ENCODE measurements at places on chromosomes 1 and 21. TPM values are rescaled to one million over a fixed set of nuclear protein-coding genes. Genes with fewer than 3 reads are reported as not detected.

GRCh38 chr1:192474080-192474683 is 101.4 kb upstream of the RGS1 start:
- H3K27ac ChIP-seq = no peak overlapping the region
- DNase-seq = no peak
- no peaks in the 10 kb centered on the region for H3K4me1 ChIP-seq
- no peak overlapping the region for H3K4me3 ChIP-seq

GRCh38 chr1:11847667-11848372 is at the start of gene NPPA:
Gene NPPA, minus strand, starts transcription at chr1:11847783. Its CDS starts 99 bp downstream, at chr1:11847684.
- no peak for DNase-seq
- peaks cover 18% of the 10 kb centered on the region for H3K36me3 ChIP-seq
- H3K4me1 ChIP-seq = no peaks in the 10 kb centered on the region
- no peak within 1 kb of the TSS for H3K27ac ChIP-seq
- H3K4me3 ChIP-seq = no peak within 1 kb of the TSS

DNA sequence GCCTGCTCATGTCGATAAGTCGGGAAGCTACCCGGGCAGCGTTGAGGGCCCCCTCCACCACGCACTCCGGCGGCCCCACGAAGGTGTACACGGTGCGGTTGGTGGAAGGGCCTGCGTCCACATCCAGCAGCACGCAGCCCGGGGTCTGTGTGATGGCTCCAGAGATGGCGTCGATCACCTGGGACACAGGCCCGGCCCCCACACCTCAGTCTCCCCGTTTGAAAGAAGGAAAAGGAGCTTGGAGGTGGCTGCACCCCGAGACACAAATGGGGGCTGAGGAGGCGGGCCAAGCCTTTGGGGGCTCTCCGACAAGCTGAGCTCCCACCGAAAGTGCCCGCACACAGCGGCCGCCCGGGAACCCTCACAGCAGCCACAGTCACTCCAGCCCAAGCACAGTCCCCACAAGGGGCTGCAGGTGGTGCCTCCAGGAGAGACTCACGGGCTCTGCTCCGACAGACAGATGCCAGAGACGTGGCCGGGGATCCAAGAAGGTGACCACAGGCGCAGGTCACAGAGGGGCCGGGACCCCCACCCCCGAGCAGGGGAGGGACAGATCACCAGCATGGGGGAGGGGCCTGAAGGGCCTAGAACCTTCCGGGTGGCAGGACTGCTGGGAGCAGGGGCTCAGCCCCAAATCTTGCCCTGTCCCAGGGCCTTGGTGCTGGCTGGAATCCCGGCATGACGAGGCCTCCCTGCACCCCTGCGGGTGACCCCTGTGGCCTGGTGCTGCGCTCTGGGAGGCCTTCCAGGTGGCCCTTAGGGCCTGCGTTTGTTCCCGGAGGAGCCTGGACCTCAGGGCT is 1.0 kb downstream of the FTCD start:
- no peaks in the 10 kb centered on the region for H3K36me3 ChIP-seq
- H3K4me3 ChIP-seq = no peak overlapping the region
- H3K4me1 ChIP-seq = peaks cover 10% of the 10 kb centered on the region
- H3K27me3 ChIP-seq = no peaks in the 10 kb centered on the region

DNA sequence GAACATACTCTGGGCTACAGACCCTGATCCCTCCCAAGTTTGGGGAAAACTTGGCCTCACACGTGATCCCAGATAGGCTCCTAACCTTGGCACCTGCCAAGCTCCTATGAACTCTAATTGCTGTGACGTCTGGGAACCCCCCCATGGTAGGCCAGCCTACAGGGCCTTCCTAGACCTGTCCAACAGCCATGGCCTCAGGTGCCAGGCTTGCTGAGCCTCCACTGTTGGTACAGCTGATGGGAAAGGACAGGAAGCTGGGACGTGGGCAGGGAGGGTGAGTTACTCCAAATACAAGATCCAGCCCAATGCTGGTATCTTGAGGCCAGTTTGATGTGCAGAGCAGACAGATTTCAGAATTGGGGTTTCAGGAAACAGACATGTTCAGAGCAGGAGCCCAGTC is 19.1 kb downstream of the SMIM12 start:
- no peak overlapping the region for H3K27ac ChIP-seq
- DNase-seq = no peak
- no peaks in the 10 kb centered on the region for H3K27me3 ChIP-seq

DNA sequence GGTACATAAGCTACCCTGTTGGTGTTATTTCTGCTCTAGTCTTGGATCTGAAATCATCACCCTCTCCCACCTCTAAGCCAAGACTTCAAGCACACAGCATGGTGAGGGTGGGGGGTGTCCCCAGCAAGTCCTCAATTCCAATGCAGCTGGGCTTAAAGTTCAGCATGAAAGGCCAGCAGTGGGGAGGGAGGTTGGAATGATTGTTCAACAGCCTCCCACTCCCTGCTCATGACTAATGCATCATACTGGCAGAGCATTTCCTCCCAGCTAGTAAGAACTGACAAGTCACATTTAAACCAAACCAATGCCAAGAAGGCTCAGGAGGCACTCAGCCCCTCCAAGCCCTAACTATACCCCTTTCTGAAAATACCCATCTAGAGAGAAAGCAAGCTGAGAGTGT is 50.1 kb downstream of the TIAM1 start:
- H3K27ac ChIP-seq = peak overlapping the region; percentile 3
- no peaks in the 10 kb centered on the region for H3K36me3 ChIP-seq
- no peaks in the 10 kb centered on the region for H3K27me3 ChIP-seq
- H3K4me1 ChIP-seq = no peaks in the 10 kb centered on the region

DNA sequence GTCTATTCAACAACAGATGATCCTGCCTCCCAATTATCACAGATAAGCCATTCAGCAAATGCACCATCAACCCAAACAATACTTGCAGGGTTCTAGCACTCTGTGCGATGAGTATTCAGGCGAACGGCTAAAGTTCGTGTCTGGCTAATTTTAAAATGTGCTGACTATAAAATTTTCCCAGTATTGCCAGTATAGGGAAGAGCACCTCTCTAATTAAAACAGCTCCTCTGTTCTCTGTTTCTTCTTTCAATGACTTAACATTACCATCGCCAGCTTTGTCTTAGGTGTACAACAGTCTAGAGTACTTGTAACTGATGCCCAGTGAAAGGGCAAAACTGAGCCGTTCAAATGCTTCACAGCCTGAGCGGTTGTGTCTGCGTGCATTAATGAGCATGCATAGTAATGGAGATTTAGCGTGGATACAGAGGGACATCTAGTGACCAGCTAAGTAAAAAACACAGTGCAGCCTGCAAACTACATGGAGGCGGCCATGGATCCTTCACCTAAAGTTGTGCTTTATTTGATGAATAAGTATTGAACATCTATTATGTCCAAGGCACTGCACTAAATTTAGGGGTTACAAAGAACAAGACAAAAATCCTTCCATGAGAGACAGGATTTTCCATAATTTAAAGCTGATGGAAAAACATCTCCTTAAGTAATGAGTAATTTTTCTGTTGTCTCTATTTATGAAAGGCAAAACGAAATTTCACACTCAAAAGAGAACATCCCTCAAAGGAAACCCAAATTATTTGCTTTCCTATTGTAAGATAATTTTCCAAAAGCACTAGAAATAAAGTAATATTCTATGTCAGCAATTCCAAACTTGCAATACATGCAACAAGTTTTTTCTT is 120.0 kb downstream of the SETD4 start:
- no peak overlapping the region for H3K27ac ChIP-seq
- H3K4me3 ChIP-seq = no peak overlapping the region
- no peaks in the 10 kb centered on the region for H3K27me3 ChIP-seq
- no peaks in the 10 kb centered on the region for H3K4me1 ChIP-seq
- DNase-seq = no peak
- H3K36me3 ChIP-seq = no peaks in the 10 kb centered on the region

Gene GIPC2
- total RNA-seq = 4.1 TPM

DNA sequence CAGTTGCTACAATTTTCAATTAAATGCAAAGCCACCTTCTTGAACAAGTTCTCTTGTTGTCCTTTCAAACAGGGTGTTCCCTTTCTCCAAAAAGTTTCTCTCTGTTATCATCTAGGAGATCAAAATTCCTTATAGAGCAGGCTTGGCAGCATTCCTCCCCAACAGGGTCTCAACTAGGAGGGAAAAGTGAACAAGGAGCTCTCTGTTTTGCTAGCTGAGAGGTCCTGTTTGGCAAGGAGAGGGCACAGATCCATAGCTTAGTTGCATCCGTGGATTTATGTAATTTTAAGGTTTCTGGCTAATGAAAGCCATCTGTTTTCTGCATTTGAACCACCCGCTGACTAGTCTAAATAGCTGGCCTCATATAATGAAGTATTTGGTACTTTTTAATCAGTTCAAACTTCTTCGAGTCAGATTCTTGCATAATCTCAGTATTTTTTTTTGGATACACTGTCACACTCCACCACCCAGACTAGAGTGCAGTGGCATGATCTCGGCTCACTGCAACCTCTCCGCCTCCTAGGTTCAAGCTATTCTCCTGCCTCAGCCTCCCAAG is 54.0 kb downstream of the APP start:
- H3K4me1 ChIP-seq = peaks cover 25% of the 10 kb centered on the region
- no peaks in the 10 kb centered on the region for H3K36me3 ChIP-seq
- peak overlapping the region; percentile 5 for H3K27ac ChIP-seq
- no peak overlapping the region for H3K4me3 ChIP-seq
- no peaks in the 10 kb centered on the region for H3K27me3 ChIP-seq

DNA sequence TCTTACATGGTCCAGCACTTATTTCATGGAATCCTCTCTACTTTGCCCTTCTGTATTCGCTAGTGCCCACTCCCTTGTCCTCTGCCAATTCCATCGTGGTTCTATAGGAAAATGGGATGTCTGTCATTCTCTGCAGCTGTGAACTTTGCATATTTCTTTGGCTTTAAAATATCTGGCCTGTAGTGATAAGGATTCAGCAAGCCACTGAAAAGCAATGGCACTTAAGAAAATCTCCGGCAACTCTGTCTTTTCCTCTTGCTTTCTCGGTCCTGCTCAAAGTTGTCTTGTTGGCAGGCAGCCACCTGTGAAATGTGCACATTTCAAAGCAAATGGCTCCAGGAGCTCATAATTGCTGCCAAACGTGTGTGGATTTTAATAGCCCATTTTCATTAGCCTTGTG is 91.8 kb downstream of the CHD1L start:
- no peak overlapping the region for H3K4me3 ChIP-seq
- no peak for DNase-seq
- no peaks in the 10 kb centered on the region for H3K4me1 ChIP-seq
- H3K36me3 ChIP-seq = no peaks in the 10 kb centered on the region
- no peak overlapping the region for H3K27ac ChIP-seq

DNA sequence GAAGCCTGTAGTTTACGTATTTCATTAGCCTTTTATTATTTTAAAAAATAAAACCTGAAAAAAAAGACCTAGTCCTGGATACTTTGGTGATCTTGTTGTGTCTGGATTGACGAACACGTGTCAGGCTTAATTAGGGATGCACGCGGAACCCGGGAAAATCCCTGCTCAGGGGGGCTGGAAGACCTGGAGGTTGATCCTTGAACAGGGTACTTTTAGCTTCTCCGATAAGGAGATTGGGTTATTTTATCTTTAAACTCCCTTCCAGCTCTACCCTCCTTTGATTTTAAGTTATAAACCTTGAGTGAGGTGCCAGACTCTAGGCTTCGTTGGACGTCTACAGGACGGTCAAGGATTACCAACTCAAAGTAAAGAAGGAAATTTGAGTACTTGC is 552 bp upstream of the ZNF691 start:
- no peaks in the 10 kb centered on the region for H3K27me3 ChIP-seq
- H3K4me3 ChIP-seq = peak overlapping the region; percentile 98
- peaks cover 16% of the 10 kb centered on the region for H3K4me1 ChIP-seq
- peak overlapping the region; percentile 89 for H3K27ac ChIP-seq
- DNase-seq = no peak

GRCh38 chr1:17069452-17070162 is 15.8 kb upstream of the SDHB start:
- peaks cover 5% of the 10 kb centered on the region for H3K4me1 ChIP-seq
- H3K36me3 ChIP-seq = no peaks in the 10 kb centered on the region
- H3K27ac ChIP-seq = no peak overlapping the region
- no peaks in the 10 kb centered on the region for H3K27me3 ChIP-seq
- no peak overlapping the region for H3K4me3 ChIP-seq

DNA sequence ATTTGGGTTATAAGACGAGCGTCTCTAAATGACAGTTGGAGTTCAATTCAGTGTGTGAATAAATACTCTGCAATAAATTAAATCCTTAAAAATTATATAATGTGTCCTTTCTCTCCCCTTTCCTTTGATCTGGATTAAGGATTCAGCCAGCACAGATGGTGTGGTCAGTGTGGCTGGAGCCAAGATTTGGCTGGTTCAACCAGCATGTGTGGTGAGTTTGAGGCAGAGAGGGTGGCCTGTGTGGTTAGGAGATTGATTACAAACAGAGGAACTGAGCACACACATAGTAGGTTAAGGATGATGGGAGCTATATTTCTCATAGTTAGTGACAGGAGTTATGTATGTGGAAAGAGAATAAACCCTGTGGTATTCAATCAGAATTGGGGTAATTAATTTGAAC is 14.2 kb upstream of the AMIGO1 start:
- H3K27ac ChIP-seq = no peak overlapping the region
- DNase-seq = no peak
- H3K4me1 ChIP-seq = no peaks in the 10 kb centered on the region
- no peak overlapping the region for H3K4me3 ChIP-seq

- peaks cover 19% of the 10 kb centered on the region for H3K36me3 ChIP-seq
- H3K4me3 ChIP-seq = no peak overlapping the region
- no peak overlapping the region for H3K27ac ChIP-seq
- peaks cover 5% of the 10 kb centered on the region for H3K4me1 ChIP-seq
- DNase-seq = peak; percentile 77
Observed at GRCh38 chr1:9874959-9875635, 35.0 kb downstream of the CTNNBIP1 start.

Gene SYPL2
- 3.1 TPM for total RNA-seq

- H3K36me3 ChIP-seq = no peaks in the 10 kb centered on the region
- H3K4me3 ChIP-seq = no peak overlapping the region
- no peak for DNase-seq
- H3K4me1 ChIP-seq = peaks cover 14% of the 10 kb centered on the region
- no peak overlapping the region for H3K27ac ChIP-seq
Observed at GRCh38 chr1:64750875-64751274, 6.0 kb downstream of the RAVER2 start.

GRCh38 chr21:41119901-41120300 is 48.1 kb upstream of the BACE2 start:
- H3K4me1 ChIP-seq = no peaks in the 10 kb centered on the region
- H3K27me3 ChIP-seq = no peaks in the 10 kb centered on the region
- no peaks in the 10 kb centered on the region for H3K36me3 ChIP-seq

DNA sequence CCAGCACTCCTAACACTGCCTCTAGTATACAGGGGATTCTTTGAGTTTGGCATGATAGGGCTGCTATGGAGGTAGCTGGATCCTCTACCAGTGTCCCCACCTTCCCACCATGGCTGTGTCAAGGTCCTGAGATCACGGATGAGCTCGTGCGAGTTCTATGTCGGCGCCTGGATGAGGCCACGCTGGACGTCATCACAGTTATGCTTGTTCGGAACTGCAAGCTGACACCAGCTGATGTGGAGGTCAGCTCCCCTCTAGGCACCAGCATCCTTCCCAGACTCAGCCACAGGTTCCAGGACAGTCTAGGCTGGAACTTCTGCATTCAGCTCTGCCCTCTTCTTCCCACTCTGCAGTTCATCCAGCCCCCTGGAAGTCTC is 15.2 kb downstream of the HYI start:
- peaks cover 6% of the 10 kb centered on the region for H3K4me1 ChIP-seq
- DNase-seq = no peak
- no peak overlapping the region for H3K4me3 ChIP-seq
- peaks cover 82% of the 10 kb centered on the region for H3K36me3 ChIP-seq
- H3K27me3 ChIP-seq = no peaks in the 10 kb centered on the region

Measured in upper lobe of right lung (tissue), 1 donor.